ENCODE measurements at places on chromosomes 5 and 9.
A peak's percentile ranks its signal among the peaks of the same experiment; 100 is the strongest.

- DNase-seq, result no peak
These were observed 52.0 kb downstream of the SLC44A1 start for GRCh38 chr9:105296445-105296844.

GRCh38 chr9:85158512-85158911, 489.0 kb downstream of the NTRK2 start:
- no peak for DNase-seq

GRCh38 chr5:74017786-74018211, 391.8 kb downstream of the ARHGEF28 start:
- peak; percentile 57 for DNase-seq

DNA sequence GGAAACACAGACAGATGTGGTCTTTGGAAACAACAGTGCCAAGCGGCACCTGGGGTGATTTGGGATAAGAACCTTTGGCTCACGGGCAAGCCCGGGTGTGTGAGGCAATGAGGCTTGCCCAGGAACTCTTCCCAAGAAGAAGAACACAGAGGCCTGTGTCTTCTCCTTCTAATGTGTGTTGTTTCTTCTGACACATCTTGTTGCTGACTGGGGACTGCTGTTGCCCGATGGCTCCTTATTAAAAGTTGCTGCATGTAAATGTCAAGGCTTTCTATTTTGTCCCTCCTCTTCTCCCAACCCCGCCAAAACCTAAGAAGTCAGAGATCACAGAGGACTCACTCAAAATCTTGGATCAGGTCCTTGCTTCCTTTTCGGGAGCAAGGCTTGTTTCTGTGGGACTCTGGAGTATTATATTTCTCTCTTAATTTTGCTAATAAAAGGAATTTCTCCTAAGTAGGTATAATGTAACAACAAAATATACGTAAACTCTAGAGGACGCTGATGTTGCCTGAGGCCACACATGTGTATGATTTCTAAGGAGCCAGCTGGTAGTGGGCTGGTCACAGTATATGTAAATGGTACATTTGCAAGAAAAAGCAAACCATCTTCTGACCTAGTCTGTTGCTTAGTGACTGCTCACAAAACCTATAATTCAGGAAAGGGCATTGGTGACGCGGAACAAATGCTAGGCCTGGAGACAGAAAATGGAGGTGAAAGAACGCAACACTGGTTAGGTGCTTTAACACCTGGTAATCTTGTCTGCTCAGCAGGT, 232.5 kb downstream of the GADD45G start:
- DNase-seq, result no peak

- peak; percentile 2 for DNase-seq
These were observed 142.6 kb downstream of the SAXO1 start for GRCh38 chr9:18890372-18890771.

GRCh38 chr5:122999947-123000563, 36.5 kb downstream of the PPIC start:
- peak; percentile 2 for DNase-seq

DNA sequence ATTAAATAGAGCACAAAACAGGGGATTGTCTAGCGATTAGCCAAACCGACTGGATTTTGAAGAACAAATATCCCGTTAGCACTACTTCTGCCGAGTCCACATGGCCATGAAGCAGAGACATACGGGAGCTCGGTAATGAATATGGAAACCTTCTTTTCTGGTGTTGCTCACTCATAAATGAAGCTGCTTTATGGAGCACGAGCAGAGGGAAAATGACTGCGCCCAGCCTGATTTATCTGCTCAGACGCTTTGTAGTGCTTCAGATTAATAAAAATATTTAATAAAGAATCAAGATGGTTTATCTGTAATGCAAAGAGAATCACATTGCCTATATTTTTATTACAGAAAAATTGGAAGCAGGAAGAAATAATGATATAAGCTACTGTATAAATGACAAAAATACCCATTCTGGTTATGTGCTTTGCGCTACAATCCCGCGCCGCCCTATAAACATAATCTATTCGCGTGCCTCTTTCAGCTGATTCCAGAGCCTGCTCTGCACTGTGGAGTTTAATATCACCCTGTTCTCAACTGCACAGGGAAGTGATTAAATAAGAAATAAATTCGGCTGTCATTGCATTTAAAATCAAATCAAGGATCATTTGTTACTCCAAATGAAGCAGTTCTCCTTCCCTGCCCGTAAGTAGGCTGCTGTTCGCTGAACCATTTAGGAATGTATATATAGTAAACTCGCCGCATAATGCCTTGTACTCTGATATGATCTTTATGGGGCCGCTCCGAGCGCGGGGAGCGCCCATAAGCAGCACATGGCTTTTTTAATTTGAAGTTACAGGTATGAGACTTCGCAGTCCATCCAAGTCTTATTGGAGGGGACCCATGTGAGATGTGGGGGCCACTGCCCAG, 22.3 kb upstream of the UBAC1 start:
- no peak for DNase-seq

GRCh38 chr9:15298362-15298761, 8.7 kb downstream of the TTC39B start:
- no peak for DNase-seq

DNA sequence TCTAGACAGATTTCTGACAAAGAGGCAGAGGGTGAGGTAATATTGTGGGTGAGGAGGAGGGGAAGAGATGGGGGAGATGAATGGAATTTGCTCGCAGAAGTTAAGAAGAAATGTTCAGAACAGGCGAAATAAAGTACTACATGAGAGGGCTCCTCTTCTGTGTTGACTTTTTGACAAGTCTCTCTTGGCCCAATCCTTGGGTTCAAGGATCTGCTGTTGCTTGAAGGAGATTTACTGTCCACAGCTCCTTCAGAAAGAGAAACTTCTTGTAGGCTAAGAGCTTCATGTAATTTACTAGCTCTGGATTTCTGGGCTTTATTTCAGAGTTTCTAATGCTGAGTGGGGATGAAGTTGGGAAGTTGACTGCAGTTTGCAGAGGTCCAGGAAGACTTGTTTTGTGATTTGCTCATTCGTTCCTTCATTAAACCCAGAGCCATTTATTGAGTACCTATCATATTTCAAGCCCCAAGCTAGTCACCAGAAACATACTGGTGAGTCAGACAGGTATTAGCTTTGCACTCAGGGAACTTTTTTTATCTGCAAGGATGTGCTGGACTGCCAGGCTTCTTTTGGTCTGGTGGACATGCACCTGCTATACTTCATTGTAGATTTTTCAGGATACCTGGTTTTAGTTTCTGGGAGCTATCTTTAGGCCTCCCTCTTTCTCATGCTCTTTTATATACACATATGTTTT, 402.9 kb upstream of the CLINT1 start:
- no peak for DNase-seq

- no peak for DNase-seq
These were observed 15.7 kb upstream of the STARD4 start for GRCh38 chr5:111528056-111528455.

- peak; percentile 13 for DNase-seq
These were observed 6.9 kb upstream of the VAV2 start for GRCh38 chr9:133998915-133999595.

DNA sequence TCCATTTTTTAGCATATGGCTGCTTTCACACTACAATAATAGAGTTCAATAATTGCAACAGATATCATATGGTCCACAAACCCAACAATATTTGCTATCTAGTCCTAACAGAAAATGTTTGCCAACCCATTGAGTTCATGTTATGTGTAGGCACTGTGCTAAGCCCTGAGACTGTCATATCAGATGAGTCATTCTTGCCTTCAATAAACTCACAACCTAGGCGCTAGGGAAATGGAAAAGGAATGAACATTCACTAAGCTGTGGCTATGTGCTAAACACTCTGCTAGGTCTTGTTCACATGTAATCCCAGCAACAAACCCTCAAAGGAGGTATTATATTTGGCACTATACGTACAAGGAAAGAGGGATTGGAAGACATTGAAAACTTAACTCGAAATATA, 8.4 kb upstream of the TIMD4 start:
- DNase-seq, result no peak

DNA sequence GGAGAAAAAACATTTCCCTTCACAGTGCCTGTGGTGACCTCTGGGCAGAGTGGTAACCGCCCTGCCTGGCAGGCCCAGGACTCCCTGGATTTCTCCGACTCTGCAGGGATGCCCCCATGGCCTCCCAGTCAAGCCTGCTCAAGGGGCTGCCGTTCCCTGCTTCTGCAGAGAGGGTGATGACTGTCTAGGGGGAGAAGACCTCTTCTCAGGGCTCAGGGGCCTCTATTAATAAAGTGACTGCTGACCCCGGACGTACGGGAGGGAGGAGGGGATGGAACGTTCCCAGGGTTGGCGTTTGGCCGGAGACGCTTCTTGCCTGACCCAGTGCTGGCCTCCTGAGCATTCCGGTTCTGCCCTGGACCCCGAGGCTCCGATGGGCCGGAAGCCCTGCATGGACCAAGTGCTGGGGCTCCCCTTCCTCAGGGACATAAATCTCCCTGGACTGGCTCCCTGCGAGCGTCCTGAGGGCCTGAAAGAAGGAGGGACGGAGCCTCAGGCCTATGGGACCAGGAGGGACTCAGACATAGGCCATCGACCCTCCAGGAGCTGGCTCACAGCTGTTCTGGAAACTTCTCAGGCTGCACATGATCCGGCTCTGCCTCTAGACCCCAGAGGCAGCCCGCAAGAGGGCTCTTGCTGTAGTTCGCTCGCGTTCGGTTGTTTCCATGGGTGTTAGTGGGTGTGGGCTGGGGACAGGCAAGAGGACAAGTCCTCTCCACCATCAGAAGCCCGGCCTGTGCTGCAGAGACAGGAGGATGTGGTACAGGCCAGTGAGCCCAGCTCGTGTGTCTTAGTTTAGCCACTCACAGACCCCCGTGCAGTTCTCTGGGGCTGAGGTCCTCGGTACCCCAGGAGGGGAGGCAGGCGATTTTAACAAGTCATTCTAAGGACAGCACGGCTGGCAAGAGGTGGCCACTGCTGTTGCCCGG, 8.1 kb upstream of the RNU6ATAC start:
- DNase-seq, result no peak

DNA sequence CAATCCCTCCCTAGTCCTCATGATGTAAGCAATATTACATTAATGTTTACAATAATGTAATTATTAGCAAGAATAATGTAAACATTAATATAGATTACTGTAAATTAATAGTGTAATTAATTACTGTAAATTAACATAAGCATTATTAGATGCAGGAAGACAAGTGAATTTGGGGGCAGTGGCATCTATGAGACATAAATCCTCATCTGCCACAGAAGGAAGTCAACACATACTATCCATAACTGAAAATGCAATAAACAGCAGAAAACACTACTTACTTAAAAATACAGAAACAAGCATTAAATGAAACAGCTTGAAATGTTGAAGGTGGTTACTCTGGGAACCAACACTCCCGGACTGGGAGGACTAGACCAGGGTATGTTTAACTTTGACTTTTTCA, 685 bp upstream of the NIPSNAP3A start:
- no peak for DNase-seq

DNA sequence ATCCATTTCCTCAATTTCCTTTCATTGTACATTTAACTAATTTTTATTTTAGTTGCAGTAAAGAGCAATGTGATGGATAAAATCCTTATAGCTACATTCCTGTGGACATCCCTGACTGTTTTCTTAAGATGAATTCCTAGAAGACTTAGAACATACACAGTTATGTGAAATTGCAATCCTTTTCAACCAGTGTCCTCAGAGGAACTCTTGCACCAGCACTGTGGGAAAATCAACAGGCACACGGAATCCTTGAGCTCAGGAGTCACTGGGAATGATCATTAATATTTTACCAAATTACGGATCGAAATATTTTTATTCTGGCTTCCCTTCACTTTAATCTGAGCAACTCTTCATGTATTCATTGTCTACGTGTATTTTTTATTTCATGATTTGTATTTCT, 901.9 kb upstream of the WWC1 start:
- no peak for DNase-seq

DNA sequence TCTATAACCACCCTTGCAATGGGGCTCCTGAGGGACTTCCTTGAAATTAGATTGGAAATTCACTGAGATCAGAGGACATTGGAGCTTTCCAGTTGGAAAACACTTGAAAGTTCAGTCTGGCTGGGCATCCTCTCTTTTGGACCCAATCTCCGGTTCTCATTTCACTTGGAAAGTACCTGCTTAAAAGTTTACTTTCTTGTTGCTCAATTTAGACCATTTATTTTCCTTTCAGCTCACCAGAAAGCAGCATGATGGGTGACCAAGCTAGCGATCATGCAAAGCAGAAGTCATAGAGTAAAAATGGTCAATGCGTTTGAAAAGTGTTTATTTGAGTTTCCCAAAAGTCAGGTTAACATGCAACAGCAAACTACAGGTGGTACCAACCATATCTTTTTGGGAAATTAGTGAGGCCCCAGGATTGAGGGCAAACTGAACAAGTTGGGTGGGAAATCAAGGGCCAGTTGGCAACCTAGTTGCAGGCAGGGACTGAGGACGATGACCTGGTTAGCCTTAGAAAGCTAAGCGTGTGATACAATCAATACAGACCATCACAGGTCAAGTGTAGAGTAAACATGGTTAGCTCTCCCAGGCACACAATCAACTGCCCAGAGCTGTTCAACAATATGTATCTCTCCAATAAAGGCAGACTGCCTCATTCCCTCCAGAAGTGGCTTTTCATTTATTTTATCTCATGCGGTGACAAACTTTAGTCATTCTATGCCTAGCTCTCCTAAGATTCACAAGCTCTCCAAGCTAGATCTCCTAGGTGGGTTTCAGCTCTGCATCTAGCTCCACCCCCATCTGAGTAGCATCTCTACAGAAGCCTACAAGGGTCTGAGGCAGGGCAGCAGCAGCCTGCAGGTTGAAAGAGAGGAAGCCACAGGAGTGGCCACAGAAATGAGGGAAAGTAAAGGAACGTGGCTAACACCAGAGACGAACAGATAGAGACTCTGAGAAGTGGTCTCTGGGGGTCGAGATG, 136.9 kb downstream of the UGCG start:
- no peak for DNase-seq

- peak; percentile 3 for DNase-seq
These were observed 6.9 kb upstream of the MEIKIN start for GRCh38 chr5:131952301-131952857.

- DNase-seq, result no peak
These were observed 276.8 kb downstream of the HTR1A start for GRCh38 chr5:63685454-63685853.

- peak; percentile 90 for DNase-seq
These were observed 54.8 kb upstream of the CDKN2AIPNL start for GRCh38 chr5:134466241-134467069.

- no peak for DNase-seq
These were observed 209.4 kb downstream of the DTWD2 start for GRCh38 chr5:118778941-118779340.

- DNase-seq, result peak; percentile 83
These were observed 169.8 kb upstream of the KCNN2 start for GRCh38 chr5:114192108-114192507.

DNA sequence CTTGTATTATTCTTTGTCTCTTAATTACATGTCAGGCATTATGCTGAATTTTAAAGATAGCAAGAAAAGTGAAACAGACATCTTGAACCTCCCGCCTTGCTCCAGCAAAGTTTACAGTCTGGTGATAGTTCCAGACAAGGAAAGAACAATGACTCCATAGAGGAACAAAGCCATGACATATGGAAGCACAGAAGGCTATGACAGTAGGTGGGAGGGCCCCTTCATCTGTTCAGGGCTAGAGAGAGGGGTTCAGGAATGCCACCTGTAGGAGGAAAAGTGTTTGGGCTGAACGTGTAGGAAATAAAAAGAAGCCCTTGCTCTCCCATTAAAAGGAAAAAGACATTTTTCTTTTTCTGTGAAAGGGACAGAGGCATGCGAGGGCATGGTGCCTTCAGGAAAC, 315.6 kb downstream of the TRIM32 start:
- DNase-seq, result no peak

- DNase-seq, result peak; percentile 95
These were observed 52.4 kb downstream of the SLC44A1 start for GRCh38 chr9:105296877-105297287.

All from HCEC 1CT (cell line).